NAMALWA (cell line): ENCODE measurements at places on chromosomes 1 and 21.

GRCh38 chr1:23126801-23127200, 41.9 kb downstream of the LUZP1 start:
- no peak for DNase-seq

GRCh38 chr1:31822766-31823165, 6.9 kb upstream of the SPOCD1 start:
- DNase-seq = no peak

DNA sequence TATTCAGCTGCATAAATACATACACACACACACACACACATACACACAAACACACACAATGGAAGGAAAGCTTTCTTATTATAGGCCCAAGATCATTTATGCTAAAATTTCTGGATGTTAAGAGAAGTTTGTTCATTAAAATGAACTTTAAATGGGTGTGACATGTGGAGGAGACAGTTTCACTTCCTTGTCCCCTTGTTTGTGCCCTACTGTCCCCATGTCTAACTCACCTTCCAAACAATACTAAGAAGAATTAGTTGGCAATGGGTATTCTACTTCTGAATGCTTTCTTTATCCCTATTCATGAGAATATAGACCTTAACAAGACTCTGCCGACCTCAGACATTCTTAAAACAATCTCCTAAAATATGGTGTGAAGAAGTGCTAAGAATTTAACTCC, 63.5 kb upstream of the NRIP1 start:
- DNase-seq = no peak

DNA sequence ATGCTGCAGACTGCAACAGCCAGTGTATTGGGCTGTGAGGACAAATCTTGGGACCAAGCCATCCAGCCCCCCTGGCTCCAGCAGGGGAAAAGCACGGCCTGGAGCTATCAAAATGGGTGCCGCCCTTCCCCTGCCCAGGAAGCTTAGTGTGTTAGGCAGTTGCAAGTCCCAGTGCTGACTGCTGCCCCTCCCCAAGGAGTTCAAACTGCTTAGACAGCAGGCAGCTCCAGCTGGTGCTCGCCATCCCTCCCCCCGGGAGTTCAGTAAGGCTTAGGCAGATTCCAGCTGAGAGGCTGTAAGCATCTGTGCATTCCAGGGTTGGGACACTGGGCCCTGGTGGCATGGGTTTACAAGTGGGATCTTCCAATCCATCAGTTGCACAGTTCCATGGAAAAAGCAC, 579.6 kb upstream of the NR5A2 start:
- no peak for DNase-seq

- DNase-seq = peak; percentile 82
These were observed 837 bp downstream of the SLC16A1 start for GRCh38 chr1:112954945-112955772.

DNA sequence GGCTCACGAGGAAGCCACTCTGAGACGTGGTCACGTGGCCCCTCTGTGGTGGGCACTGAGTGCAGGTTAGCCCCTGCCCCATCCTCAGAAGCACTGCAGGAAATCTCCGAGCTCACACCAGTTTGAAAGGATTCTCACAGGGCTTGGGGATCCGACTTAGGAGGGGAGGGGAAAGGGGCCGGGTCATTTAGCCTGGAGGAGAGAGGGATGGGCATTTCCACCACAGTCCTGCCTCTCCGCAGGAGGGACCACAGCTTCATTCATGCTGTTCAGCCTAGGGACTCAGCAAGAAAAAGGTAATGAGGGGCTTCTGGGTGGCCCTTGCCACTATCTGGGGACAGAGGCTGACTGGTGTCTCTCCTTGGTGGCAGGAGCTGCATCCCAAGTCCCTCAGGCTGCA, 126.5 kb downstream of the NPHP4 start:
- no peak for DNase-seq

- DNase-seq = no peak
These were observed 1093.6 kb upstream of the B3GALT2 start for GRCh38 chr1:194279975-194280374.
